NCI-H446 treated with DMSO at 0.1 percent for 48 hours (cell line): ENCODE measurements at places on chromosomes 2 and 18.

- DNase-seq = no peak
Measured at GRCh38 chr18:2978661-2979106, 34.3 kb downstream of the LPIN2 start.

DNA sequence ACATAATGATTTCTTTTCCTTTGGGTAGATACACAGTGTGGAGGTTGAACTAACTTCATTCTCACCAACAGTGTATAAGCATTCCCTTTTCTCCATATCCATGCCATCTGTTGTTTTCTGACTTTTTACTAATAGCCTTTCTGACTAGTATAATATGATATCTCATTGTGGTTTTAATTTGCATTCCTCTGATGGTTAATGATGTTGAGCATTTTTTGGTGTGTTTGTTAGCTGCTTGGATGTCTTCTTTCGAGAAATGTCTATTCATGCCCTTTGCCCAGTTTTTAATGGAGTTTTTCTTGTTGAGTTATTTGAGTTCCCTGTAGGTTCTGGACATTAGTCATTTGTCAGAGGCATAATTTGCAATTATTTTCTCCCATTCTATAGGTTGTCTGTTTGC, 59.8 kb downstream of the MARCHF4 start:
- DNase-seq = no peak

- no peak for DNase-seq
Measured at GRCh38 chr2:58562276-58562675, 321.2 kb upstream of the FANCL start.

DNA sequence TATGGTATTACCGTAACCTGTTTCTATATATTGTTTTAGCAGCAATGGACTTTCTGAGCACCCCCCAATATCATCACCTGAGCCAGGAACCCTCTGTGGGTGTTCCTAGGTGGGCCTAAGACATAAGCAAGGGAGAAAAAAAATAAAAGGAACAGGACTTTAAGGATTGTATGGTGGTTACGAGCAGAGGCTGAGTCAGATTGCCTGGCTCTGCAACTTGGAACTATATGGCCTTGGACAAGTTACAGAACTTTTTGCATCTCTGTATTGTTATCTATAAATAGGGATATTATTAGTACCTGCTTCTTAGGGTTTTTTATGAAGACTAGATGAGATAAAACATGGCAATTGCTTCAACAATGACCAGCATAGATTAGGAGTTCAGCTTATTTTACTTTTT, 34.9 kb downstream of the MFSD6 start:
- DNase-seq = no peak

GRCh38 chr2:8413589-8414135, 268.2 kb upstream of the ID2 start:
- no peak for DNase-seq

DNA sequence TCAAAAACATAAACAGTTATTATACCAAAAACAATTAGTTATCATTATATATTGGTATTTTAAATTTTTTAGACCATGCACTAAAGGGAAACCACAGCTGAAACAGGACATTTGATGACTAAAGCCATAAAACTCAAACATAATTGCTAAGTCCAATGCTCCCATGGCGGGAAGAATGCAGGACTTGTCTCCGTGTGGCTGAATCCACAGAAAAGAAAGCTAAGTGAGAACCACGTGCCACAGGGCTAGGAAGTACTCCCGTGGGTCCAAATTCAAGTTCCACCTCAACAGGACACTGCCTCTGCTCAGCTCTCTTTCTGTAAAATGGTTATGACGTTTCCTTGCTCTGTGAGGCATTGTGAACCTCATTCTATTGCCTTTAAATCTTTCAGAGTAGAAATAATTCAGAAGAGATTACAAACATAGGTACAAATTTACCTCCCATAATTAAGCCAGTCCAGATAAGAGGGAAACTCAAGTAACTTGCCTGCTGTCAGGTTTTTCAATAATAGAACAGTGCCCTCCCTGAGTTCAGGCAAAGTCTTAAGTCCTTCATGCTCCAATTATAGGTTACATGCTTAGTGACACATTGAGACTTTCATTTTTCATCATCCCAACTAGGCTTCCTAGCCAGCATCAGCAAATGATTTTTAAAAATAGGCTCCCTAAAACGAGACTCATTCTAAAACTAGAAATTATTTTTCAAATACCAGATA, 36.7 kb downstream of the FTCDNL1 start:
- DNase-seq = no peak

- no peak for DNase-seq
Measured at GRCh38 chr2:20180676-20181648, 44.0 kb downstream of the SDC1 start.

GRCh38 chr2:231094736-231095346, 30.0 kb downstream of the HTR2B start:
- DNase-seq = no peak

DNA sequence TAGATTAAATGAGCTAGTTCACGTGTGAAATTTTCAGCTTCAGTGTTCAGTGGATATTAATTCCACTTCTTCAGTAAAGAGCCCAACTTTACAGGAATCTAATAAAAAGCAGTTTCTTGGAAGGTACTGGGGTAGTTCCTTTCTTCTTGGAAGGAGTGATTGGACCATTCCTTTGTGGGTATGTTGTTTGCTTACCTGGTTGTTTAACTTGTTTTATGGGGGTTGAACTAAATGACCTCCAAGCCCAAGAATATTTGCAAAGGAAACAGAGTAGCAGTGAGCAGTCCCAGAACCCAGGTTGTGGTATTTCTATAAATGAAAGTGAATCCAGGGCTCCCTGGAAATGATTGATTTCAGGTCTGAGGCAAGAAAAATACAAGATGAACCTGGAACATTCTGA, 31.4 kb downstream of the KCNJ13 start:
- DNase-seq = no peak

DNA sequence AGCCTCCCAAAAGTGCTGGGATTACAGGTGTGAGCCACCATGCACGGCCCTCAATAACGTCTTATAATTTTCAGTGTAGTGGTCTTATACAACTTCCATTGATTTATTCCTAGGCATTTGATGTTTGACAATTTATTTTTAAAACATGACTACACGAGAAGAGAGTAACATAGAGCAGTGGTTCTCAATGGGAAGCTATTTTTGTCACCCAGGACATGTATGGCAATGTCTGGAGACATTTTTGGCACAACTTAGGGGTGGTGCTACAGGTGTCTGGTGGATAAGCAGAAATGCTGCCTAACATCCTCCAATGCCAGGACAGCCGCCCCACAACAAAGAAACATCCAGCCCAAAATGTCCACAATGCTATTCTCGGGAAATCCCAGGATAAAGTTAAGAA, 12.7 kb upstream of the ANXA4 start:
- no peak for DNase-seq

- no peak for DNase-seq
Measured at GRCh38 chr2:211367711-211368110, 811.3 kb downstream of the CPS1 start.

- DNase-seq = no peak
Measured at GRCh38 chr2:218293715-218294429, 1.6 kb upstream of the TMBIM1 start.

DNA sequence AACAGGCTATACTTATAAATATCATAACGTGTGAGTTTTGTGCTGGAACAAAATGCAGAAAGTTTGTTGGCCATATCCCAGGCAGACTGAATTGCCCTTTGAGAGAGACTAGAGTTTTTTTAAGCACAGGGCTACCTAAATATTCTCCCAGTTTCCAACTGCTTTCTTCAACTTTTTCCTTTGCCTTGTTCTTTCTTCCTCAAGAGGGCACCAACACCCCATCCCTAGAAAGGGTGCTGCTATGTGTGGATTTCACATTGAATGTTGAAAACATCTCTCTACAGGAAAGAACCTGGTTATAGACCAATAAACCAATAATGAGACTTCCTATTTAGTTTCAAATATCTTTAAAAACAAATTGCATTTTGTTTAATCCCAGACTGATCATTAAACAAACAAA, 87.9 kb downstream of the ICOS start:
- peak; percentile 32 for DNase-seq

- no peak for DNase-seq
Measured at GRCh38 chr2:235827585-235827992, 333.7 kb downstream of the AGAP1 start.

DNA sequence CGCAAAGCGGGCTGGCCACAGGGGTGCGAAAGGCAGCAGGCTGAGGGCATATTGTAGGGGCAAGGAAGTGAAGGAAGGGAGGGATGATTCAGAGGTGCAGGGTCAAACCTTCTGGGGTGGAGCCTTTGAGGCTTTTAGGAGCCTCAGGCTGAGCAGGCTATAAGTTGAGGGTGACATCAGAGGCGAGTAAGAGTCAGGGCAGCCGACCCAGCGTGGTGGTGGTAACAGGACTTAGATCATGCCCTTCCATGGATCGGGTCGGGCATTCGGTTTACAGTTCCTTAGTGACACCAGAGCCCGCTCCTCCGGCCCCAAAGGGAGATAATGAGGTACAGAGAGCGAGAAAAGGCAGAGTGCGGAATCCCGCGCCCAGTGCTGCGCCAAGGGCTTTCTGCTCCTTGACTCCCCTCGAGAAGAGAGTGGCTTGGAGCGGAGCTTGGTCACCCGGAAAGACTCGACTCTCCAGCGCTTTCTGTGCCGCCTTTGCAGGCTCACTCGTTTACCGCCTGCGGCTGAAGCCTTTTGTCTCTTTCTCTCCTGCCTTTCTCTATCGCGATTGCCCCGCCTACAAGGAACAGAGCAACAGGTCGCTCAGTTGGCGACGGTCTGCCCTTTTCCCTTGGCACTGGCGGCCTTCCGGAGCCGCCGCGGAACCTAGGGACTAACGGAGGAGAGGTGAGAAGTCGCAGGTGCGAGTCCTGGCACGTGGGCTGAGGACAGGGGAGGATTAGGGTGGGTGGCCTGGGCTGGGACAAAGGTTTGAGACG, 720 bp downstream of the LBX2 start:
- DNase-seq = no peak

DNA sequence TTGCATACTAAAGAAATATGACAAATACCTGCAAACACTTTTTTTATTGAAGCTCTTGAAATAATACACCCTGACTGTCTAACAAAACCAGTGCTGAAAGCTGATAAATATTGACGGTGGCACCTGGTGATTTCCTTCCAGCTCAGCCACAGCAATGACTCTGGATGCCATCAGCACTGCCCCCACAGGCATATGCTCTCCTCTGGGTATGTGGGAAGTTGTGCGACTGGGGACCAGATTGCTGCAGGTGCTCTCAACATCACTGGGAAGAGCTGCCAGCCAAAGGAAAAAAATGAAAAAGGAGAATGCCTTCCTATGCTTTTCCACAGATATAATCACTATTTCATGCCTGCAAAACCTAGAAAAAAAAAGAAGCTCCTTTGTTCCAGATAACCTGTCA, 141.5 kb downstream of the PIGN start:
- DNase-seq = no peak

DNA sequence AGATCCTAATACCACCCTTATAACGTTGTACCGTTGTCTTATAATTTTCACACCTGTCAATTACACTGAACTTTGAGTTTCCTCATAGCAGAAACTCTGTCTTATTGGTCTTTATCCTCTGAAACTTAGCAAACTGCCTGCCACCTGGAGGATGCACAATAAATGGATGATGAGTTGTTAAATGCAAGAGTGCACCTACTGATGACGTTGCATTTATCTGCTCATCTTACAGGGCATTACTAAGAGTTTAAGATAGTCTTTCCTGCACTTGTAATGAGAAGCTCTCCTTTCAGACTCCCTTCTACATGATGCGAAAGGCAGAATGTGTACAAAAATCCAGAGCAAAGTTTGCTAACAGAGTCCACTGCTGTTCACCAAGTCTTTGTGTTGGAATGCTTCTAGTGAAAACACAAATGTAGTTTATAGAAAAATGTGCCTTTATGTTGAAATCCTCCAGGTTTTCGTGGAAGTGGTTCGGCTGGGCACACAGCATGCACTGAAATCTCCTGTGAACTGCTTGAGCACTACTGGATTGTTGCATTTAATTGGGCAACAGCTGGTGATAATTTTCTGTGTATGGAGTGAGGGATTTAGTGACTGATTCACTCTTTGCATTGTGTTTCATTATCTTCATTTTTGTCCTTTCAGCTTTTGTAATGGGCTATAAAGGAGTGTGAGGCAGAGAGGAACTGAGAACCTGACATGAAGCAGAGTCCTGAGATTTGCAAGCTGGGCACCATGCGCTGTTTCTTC, 665.8 kb upstream of the ID2 start:
- DNase-seq = no peak

GRCh38 chr18:48201337-48202005, 207.7 kb downstream of the ZBTB7C start:
- DNase-seq = no peak

DNA sequence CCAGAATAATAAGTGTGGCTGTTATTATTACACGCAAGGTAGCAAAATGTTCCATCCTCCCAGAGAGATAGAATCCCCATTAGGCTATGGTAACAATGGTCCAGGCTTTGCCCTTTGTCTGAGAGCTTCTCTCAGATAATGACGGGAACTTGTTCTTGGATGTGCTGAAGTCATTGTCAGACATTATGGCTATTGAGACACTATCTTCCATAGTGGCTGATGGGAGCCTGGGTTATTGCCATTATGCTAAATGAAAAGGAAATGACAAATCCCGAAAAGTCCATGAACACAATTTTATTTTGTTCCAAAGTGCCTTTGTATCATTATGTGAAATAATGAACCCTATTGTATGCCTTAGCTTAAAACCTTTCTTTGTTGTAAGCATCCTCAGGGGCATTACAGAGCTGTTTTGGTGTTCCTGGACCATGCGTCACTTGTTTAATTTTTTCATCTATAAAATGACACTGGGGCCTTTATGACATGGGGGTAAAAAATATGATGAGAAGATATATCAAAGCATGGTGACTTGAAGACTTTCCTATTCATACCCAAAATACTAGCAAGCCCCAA, 218.5 kb downstream of the KCNS3 start:
- DNase-seq = no peak

DNA sequence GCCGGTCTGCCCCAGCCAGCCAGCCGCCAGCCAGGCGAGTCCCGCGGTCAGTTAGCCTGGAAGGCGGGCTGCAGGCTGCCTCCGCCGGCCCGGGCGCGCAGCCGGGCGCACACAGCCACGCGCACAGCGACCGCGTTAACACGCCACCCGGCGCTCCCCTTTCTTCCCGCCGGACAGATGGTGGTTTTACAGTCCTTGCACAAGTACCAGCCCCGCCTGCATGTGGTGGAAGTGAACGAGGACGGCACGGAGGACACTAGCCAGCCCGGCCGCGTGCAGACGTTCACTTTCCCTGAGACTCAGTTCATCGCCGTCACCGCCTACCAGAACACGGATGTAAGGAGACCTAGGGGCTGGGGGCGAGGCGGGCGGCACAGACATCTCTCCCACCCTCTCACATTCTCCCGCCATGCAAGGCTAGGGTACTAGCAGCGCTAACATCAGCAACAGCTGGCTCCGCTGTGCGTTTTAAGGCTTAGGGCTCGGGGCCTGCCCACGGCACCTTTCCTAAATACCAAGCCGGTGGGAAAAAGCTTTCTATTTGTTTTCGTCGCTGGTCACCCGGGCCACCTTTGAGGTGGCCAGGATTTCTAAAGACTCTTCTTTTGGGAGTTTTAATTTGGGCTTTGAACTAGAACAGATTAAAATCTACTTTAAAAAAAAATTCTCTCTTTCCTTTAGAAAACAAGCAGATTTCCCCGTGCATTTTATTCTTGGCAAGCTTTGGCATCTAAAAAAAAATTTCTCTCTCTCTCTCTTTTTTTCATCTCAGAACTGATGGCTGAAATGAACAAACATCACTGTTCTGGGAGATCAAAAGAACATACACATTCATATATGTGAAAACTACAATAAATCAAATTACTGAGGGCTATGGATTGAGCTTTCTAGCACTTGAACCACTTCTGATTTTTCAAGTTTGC, 2.9 kb downstream of the TBR1 start:
- no peak for DNase-seq

- no peak for DNase-seq
Measured at GRCh38 chr2:28949617-28950305, 31.3 kb upstream of the TOGARAM2 start.

GRCh38 chr2:48719480-48720177, 35.9 kb downstream of the LHCGR start:
- peak; percentile 14 for DNase-seq
